Activated T-helper 9 cell treated with anti-CD3 and anti-CD28 coated beads, Interleukin-2, amount 50 U/mL, for 16 hours (primary cell): ENCODE measurements at places on chromosomes 12 and 14.

DNA sequence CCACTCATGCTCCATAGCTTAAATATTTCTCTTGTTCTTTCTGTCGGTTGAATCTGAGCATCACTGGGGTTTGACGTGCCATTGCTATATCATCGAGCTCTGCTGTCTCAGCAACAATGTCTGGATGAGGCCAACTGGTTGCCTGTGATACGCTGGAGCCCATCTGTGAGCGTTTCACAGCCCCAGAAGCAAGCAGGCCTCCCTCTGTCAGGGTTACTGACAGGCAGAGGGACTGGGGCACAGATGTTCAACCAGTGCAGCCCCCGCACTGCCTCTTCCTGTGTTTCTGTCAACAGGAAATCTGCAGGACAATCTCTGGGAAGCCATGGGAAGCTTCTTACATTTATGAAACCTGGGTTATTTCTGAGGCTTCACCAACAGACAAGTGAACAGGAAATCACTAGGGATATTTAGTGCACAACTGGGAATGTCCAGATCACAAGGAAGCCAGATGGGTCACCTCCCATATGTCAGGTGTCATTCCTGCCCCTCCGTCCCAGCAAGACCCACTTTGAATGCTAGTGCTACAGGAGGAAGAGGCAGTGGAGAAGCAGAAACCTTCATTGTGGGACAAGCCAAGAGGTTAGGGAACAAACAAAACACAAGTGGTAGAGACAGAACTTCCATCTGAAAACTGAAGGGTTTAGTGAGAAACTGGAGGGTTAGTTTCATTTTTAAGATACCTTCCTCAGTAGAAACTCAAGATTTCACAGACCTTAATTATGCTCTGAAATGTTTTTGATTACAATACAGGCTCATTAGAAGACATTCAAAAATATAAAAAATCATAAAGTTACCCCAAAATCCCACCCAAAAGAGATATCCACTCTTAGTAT, 24.1 kb downstream of the DMAC2L start:
- DNase-seq, result no peak

- no peak for DNase-seq
Observed at GRCh38 chr14:68390741-68391140, 402.1 kb downstream of the ZFP36L1 start.

DNA sequence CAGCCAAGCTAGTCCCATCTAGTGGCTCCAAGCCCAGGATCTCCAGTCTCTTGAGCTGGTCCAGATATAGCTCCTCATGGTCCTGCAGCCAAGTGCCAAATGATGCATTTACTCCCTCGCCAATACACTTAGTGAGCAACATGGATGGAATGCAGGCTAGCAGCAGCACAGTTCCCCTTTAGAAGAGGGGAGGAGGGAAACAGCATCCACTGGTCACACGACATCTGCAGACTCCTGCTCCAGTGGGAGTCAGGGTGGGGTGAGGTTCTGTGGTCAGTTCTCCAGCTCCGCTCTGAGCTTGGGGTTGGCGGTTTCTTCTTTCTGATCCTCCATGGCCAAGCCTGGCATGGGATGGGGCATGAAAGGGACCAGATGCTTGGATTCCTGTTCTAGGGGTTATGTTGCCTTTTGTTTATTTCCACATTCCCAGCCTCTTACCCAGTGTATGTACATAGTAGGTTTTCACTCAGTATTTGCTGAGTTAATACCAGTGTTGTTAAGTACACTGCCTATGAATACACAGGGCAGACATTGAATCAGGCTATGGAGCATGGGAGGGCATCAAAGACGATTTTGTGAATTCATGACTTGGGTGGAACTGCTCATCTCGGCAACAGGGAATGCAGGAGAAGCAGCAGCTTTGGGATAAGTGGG, 57.3 kb downstream of the GALNT16 start:
- DNase-seq, result no peak

DNA sequence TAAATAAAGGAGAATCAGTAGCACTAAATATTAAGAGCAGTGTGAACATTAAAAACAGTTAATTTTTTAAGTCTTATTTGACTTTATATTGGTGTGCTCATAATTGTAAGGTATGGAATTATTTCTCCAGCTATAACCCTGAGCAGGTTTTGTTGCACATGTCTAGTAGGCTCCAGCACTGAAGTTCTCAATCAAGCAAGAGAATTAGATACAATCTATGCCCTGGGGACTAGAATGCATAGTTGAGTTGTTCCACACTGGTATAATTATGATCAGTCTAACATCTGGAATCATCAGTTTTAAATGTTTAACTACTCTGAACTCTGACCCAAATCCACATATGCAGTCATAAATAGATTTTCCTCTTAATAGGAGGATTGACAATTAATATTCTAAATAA, 257.8 kb upstream of the ARHGAP5 start:
- DNase-seq, result no peak

DNA sequence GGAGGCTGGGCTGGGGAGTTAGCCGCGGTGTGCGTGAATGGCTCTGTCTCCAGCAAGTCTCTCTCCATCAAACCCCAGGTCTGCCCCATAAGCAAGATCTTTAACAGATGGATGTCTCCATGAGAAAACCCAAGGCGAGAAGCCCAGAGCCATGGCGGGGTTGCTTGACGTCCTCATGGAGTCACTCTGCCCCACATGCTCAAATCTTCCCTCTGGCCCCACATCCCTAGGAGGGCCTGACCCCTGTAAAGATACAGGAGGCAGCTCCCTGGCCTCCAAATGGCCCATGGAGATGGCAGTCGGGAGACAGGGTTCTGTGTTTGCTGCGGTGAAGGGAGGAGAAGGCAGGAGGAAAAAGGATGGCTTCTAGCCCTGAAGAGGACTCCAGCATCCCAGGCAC, 49.3 kb downstream of the C14orf132 start:
- DNase-seq, result no peak

- DNase-seq, result no peak
Observed at GRCh38 chr14:105151838-105152793, 16.5 kb downstream of the JAG2 start.

DNA sequence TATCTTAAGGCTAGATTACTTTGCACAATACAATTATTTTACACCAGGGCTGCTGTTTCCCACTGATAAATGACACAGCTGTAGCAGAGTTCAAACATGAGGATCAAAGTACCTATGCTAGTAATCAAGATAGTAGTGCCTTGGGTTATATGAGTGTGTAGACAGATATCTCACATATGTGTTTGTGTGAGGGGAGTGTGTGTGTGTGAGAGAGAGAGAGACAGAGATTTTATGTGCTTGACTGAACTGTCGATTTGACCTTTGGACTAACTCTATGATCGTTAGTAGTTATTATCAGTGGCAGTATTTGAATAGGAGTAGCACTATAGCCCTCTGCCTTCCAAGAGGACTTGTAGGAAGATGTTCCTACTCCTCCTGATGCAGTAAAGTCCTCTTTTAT, 15.5 kb downstream of the PLEKHA5 start:
- no peak for DNase-seq

GRCh38 chr14:66638689-66639088, 130.7 kb downstream of the GPHN start:
- DNase-seq, result no peak

GRCh38 chr12:132259364-132259871, 70.0 kb downstream of the GALNT9 start:
- DNase-seq, result no peak

- no peak for DNase-seq
Observed at GRCh38 chr12:108690542-108691174, 40.7 kb downstream of the CORO1C start.

- DNase-seq, result no peak
Observed at GRCh38 chr12:112854344-112854743, 52.4 kb upstream of the OAS1 start.

DNA sequence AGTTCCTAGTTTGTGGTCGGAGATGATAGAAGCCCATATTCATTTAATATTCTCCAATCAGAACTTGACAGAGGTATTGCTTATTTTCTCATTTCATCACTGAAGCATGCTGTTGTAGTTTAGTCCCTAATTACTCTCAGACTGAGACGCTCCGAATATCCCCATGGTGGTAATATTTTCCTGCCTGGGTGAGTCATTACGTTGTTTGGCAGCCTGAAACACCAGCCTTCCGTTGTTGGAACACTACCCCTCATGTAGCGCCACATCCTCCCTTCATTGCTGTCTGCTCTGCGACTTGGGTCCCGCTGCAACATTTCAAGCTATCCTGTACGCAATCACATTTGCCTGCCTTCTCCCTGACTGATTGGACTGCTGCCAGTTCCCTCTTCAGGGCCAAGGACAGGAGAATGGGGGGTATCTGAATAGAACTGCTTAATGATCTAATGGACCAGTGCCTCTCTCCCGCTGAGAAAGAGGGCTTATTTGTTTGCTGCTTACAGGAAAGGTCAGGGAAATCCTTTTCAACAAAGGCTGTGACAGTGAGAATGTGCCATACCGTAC, 369.1 kb downstream of the NPAS3 start:
- DNase-seq, result no peak

DNA sequence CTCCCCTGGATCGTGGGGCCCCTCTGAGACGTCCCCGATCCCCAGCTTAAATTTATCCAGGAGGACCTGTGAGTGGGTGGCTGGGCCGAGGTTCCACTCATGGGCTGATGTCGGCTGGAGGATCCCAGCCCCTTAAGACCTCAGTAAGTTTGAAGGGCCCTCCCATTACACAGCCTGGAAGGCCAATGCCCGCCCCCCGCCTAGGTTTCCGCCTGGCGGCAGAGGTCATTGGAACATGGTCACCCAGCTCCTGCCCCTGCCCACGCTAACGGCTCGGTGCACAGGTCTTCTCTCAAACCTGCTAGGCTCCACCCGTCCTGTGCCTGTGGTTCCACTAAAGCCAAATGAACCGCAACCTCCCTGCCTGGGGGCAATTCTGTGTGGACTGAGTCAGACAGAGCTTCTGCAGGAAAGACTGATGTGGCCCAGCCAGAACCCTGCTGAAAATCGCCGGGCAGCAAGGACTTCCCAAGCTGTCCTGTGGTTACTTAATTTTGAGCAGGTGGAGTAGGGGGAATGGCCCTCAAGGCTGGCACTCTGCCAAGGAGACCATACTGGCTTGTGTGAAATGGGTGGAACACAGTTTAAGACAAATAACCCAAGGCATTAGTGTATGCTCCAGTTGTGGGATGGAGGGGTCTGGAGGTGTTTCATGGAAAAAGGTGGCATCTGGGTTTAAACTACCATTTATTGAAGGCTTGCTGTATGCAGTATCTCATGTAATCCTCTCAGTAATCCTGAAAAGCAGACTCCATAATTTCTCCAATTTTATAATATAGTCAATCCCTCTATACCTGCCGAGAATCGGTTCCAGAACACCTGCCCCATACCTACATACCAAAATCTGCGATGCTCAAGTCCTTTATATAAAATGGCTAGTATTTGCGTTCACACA, 903 bp upstream of the NT5DC3 start:
- peak; percentile 8 for DNase-seq

GRCh38 chr12:72028966-72029365, 90.3 kb downstream of the TPH2 start:
- no peak for DNase-seq

- no peak for DNase-seq
Observed at GRCh38 chr12:19409376-19409775, 29.9 kb upstream of the AEBP2 start.

- peak; percentile 24 for DNase-seq
Observed at GRCh38 chr12:54596526-54596946, 8.1 kb upstream of the PPP1R1A start.

DNA sequence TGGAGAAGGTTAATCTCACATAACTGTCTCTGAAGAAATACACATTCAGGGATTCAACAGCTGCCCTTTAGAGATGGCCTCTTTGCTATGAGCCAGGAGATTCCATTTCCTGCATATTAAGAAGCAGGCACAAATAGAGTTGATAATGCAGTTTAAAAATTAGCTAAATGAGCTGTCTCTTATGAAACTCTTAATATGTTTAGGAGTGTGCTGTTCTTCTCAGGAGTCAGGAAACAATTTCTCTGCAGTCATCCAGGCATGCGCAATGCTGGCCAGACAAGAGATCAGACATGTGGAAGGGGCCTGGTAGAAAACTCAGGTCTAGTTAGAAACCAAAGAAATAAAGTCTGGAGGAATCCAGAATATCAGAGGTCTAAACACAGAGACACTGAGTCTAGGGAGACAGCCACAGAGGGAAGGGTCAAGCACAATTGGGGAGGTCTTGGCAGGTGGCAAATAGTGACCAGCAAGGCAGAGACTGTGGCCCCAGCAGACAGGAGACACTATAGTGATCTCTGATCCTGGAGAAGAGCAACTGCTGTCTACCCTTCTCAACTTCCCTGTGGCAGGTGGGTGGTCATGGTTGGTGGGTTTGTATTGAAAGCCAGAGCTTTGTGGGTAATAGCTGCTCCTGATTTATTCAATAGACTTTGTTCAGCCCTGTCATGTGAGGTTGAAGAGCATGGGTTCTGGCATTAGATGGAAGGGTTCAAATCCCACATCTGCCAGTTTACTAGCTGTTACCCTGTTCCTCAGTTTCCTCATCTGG, 185.8 kb upstream of the RMST start:
- no peak for DNase-seq

- DNase-seq, result no peak
Observed at GRCh38 chr12:63826006-63826585, 18.4 kb upstream of the SRGAP1 start.

- DNase-seq, result no peak
Observed at GRCh38 chr12:95201056-95201670, 16.1 kb downstream of the FGD6 start.

GRCh38 chr14:104900639-104901512, 23.8 kb upstream of the PLD4 start:
- DNase-seq, result no peak

DNA sequence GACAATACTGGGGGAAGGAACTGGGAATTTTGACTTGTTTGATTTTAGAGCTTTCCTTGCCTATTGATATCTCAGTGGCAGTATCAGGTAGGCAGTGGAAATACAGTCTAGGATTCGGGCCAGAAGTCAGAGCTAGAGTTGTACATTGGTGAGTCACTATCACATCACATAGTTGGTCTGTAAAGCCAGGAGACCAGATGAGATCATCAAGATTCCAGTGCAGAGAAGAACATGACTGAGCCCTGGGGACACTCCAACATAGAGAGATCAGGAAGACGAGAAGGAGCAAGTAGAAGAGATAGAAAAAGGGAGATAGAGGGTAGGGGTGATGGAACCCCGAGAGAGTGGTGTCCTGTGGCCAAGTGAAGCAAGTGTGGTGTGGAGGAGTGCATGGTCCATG, 46.6 kb upstream of the NR1H4 start:
- no peak for DNase-seq

DNA sequence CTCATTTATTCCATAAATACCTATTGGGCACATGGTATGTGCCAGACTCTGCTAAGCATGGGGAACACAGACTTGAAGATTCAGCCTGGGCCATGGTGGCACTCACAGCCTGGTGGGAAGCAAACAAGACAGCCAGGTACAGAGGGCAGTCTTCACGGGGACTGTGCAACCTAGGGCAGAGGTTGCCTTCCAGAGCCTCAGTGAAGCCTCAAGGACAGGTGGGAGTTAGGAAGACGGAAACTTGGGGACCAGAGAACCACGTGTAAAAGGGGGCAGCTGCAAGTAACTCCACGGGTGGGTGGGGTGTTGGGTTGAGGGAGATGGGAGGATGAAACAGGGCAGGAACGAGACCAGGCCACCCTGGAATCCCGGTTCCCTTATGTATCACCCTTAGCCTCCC, 980 bp upstream of the LTBR start:
- no peak for DNase-seq

- no peak for DNase-seq
Observed at GRCh38 chr12:5015711-5016492, 27.8 kb upstream of the KCNA5 start.
